ENCODE measurements at places on chromosomes 4 and X.

DNA sequence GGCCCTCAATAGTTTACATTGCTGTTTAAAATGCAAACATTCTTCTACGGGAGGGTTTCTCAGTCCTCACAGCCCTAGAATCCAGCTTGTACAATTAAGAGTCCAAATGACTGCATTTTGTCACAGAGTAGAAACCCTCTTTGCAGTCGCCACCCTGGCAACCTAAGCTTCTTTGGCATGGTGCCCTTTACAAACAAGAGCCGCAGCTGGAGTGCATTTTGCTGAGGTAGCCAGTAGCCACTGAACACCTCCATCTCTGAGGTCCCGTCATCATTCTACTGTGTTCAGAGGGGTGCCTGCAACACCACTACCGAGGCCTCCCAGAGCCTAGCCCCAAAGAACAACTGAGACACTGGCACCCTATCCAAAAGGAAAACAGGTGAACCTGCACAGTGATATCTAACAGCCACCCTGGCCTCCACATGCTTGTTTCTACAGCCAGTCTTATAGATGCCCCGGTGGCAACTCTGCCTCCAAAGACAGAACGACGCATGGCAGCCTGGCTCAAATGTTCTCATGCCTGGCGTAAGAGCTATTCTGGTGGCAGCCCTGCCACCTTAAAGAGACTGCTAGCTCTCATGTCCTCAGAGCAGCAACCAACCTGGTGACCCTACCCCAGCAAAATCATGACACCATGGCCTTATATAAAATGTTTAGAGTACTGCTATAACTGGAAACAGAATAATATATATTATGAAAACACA is 801.9 kb downstream of the TECRL start:
- no peak for ATAC-seq

GRCh38 chrX:14039344-14039743 is 9.7 kb upstream of the GEMIN8 start:
- ATAC-seq: peak; percentile 79

DNA sequence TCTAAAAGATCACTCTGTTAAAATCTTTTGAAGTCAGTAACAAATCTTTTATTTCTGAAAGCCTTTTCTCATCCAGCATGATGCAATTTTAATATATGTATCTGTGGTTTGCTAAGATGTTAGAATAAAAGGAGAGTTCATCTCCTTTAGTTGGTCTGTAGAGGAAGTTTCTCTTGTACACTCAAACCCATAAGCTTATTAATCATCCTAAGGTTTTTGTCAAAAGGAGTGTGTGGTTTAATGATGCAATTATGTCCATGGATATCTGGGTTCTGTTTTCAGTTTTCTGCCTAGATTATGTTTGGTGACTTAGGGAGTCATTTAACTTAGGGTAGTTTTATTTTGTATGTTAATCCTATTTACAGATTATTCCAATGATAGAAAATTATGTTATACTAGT is 52.1 kb upstream of the NDST4 start:
- ATAC-seq: no peak

GRCh38 chr4:183905081-183905592 is at the start of gene STOX2:
TSS of gene STOX2 (plus strand) at chr4:183905307. CDS start at chr4:183906791, 1,484 bp downstream.
- no peak for ATAC-seq

GRCh38 chr4:158811704-158812103 is 42.9 kb downstream of the FNIP2 start:
- no peak for ATAC-seq

- ATAC-seq: no peak
These were observed 853.8 kb upstream of the INTU start for GRCh38 chr4:126779001-126779400.

DNA sequence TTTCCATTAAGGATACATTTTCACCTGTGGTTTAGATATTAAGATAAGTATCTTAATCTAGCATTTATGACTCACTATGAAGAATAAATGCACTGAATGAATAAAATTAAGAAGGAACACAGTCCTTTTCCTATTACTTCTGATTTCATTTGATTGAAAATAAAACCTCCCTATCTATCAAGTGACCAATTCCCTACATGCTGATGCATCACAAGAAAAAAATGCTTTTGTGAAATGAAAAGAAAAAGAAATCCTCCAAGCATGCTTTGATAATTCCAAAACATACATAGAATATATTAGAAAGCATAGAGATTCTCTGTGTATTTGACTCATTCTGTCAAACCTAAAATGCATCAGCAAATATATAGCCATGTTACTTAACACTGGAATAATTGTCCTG is 37.1 kb downstream of the PCDH10 start:
- no peak for ATAC-seq

DNA sequence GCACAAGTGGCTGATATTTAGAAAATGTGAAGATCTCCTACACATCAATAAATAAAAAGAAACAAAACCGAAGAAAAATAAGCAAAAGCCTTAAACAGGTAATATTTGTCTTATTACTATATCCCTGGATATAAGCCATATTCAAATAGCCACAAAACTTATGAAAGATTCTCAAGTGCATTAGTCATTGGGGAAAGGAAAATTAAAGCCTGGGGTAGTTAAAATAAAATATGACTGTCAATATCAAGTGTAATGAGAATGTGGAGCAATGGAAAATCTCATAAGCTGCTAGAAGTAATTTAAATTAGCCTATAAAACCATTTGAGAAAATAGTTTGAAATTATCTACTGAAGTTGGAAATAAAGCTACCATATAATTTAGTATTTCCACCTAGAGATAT is 399.9 kb downstream of the GASK1B start:
- ATAC-seq: no peak

GRCh38 chr4:174422893-174423256 is 99.4 kb downstream of the HPGD start:
- no peak for ATAC-seq

DNA sequence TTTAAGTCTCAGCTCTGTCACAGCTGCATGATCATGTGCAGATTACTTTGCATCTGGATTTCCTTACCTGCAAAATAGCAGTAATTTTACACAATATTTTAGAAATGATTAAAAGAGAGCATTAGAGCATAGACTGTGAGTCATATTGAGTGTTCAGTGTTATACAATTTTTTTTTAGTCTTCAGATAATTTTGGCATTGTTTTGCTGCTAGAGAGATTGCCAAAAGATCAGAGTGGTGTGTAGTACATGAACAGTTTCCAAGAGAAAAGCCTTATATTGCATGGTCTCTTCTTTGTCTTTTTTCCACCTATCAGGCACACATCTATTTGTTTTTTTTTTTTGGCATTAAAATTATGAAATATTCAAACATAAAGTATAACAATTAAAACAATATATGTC is 209.6 kb upstream of the TLL1 start:
- no peak for ATAC-seq

DNA sequence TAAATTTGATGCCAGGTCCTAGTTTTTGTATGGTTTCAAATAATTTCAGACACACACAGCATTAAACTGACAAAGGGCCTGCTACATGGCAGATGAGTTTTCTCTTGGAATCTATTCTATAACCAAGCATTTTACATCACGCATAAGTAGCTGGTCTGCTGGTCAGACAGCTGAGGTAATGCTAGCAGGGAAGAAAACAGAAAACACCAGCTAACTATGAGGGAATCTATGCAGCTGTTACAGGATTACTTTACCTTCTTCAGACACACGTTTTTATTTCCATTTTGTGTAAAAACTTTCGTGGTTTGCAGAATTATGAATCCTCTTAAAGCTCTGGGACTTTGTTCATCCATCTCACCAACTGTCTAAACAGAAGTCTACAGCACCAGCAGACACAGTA is 42.0 kb downstream of the MFAP3L start:
- no peak for ATAC-seq

DNA sequence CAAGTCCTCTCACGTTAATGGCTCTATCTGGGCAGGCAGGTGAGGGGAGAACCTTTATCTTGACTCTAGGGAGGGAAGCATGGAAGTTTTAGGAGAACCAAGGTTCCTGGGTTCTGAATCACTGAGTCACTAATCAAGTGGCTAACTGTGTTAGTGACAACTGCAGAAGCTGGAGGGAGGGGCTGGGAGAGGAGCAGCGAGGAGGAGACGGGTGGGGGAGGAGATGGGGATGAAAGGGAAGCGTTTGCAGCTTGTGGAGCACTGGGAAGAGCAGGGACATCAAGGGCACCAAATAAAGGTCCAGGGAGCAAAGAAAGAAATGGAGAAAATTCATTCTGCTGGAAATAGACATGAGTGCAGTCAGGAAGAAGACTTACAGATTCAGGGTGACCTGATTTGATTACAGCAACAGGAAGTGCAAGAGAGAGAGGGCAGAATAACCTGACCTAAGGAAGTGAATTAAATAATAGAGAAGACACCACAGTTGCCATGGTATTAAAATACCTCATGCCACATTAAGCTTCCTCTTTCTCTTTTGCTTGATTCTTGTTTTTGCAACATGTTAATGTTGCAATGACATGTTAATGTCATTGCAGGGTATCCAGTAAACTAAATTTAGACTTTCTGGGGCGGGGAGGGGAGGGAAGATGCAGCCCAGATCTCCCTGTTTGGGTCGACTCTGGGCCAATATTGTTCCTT is 4.5 kb upstream of the SETD7 start:
- peak; percentile 38 for ATAC-seq

GRCh38 chr4:86032476-86033022 is 327.3 kb downstream of the MAPK10 start:
- no peak for ATAC-seq

DNA sequence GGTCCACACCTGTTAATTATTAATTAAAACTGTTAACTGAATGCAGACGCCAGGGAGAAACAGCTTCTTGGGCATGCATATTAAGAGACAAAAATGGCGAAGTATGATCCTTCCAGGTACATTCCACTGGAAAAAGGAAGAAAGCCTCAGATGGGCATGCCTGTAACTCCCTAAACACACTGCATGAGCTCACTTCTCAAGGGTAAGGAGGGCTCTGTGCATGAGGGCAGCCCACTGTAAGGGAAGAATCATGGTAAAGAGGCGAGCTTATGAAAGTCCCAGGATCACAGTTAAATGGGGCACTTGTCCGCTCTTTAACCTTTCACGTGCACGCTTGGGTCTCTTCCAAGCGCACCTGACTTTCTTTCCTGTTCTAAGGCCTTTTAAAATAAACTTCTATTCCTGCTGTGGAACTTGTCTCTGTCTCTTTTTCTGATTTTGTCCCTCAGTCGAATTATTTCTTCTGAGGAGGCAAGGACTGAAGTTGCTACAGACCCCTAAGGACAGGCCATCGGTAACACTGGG is 321.7 kb downstream of the PPP1R2C start:
- ATAC-seq: no peak

- no peak for ATAC-seq
These were observed 13.4 kb downstream of the ADH1C start for GRCh38 chr4:99339172-99339571.

DNA sequence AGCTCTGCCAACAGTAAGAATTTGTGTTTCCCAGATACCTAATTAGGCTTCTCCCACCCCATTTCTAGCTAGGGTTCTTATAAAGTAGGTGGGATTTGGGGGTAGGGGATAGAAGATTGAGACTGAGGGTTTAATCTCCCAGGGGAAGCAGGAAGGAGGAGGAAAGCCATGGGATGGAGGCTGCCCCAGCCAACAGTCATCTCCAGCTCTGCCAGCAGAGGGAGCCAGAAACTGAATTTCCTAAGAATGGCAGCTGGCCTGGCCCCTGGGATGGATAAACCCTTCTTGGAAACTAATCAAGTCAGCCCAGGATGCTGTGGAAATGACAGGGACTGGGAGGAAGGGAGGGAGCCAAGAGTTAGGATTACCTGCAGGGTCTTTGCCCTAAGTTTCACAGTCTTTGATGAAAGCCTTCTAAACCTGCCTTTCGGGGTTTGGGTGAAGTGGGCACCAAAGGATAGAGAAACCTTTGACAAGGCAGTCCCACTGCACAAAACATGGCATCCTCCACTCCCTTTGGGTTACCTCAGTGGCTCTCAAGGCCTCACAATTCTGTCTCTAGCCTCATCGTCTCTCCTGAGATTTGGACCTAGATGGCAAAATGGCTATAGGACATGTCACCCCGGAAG is 6.7 kb upstream of the ERCC6L start:
- ATAC-seq: no peak

- no peak for ATAC-seq
These were observed 238.8 kb downstream of the OR13H1 start for GRCh38 chrX:131782646-131783045.

DNA sequence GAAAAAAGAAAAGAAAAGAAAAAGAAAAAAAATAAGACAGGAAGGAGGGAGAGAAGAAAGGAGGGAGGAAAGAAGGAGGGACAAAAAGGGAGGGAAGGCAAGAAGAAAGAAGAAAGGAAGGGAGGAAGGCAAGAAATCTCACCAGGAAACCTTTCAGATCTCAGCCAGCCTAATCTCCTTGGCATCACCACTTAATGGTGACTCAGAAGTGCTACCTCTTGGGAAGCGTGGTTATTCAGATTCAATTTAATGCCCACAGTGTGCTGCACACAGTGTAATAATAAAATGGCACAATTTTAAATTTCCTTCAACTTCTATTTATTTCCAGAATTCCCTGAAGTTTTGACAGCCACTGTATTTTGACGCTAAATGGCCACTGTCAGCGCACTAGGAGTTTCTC is 50.3 kb downstream of the DKK2 start:
- no peak for ATAC-seq

GRCh38 chr4:116866106-116866505 is 219.3 kb downstream of the TRAM1L1 start:
- ATAC-seq: no peak

- no peak for ATAC-seq
These were observed 7.1 kb downstream of the SLC49A3 start for GRCh38 chr4:681736-682451.

- no peak for ATAC-seq
These were observed 118.3 kb downstream of the MAGEB5 start for GRCh38 chrX:26334232-26334631.

- no peak for ATAC-seq
These were observed 631 bp downstream of the TMEM47 start for GRCh38 chrX:34656467-34656841.

- ATAC-seq: no peak
These were observed 75.4 kb upstream of the SCOC start for GRCh38 chr4:140298001-140298400.

- ATAC-seq: no peak
These were observed 120.7 kb upstream of the TSPAN5 start for GRCh38 chr4:98779088-98779487.

DNA sequence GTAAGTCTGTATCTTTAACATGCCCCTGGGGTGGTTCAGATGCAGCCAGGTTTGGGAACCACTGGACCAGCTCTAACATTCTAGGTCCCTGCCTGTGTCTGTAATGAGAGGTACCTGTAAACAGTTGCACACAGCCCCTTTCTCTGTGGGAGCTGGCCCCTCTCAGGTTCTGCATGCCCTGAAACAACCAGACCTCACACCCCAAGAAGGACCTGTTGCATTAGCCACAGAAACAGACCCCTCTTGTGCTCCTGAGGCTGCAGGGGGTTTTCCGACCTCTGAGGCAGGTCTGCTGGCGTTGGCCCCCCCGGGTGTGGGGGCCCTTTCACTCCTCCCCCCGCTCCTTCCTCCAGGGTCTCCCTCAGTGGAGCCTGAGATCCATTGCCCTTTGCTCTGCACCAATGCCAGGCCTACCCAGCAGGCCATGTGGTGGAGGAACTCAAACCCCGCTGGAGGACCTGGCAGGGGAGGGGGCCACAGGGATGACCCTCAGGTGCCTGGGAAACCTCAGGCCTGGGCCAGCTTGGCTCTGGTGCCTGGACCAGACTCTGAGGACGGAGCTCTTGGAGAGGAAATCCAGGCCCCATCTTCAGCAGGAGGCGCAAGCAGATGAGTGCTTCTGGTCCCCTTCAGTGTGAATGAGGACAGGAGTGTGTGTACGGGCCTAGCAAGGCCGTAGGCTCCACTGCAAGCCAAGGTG is 61.4 kb upstream of the PJA1 start:
- ATAC-seq: no peak
